Right renal pelvis (tissue), 4 donors: ENCODE measurements at places on chromosomes 3 and 15. TPM values are rescaled to one million over a fixed set of nuclear protein-coding genes. Genes with fewer than 3 reads are reported as not detected.

The LRRC15 gene
- polyA plus RNA-seq, result not detected

The TNK2 gene
- polyA plus RNA-seq, result 32.3 TPM

The RASGRF1 gene
- polyA plus RNA-seq, result 0.39 TPM

The RETNLB gene
- not detected for polyA plus RNA-seq

The C3orf49 gene
- 0.67 TPM for polyA plus RNA-seq

The LSMEM2 gene
- 0.51 TPM for polyA plus RNA-seq

The MYLK gene
- 129 TPM for polyA plus RNA-seq

The CORO2B gene
- 26.7 TPM for polyA plus RNA-seq

The CCDC54 gene
- polyA plus RNA-seq, result 0.11 TPM

The TMEM40 gene
- 1.6 TPM for polyA plus RNA-seq

The SUCNR1 gene
- polyA plus RNA-seq, result 16.8 TPM

The FOXB1 gene
- polyA plus RNA-seq, result not detected

The GHSR gene
- not detected for polyA plus RNA-seq

The AP3B2 gene
- 2.1 TPM for polyA plus RNA-seq

The TTC21A gene
- polyA plus RNA-seq, result 7.9 TPM

The CLDN11 gene
- polyA plus RNA-seq, result 212 TPM

The ALDH1L1 gene
- polyA plus RNA-seq, result 31.5 TPM

The RBPMS2 gene
- polyA plus RNA-seq, result 11.8 TPM

The GALNT15 gene
- polyA plus RNA-seq, result 1.7 TPM

The ANKRD34C gene
- 0.09 TPM for polyA plus RNA-seq

The DOCK3 gene
- polyA plus RNA-seq, result 1.2 TPM

The FBXW12 gene
- 0.33 TPM for polyA plus RNA-seq

The ZNF385D gene
- polyA plus RNA-seq, result 15.8 TPM

The CPEB1 gene
- 1.9 TPM for polyA plus RNA-seq

The SEMA3G gene
- polyA plus RNA-seq, result 28.6 TPM

The PKM gene
- 599 TPM for polyA plus RNA-seq

The EOMES gene
- 0.11 TPM for polyA plus RNA-seq

The IFRD2 gene
- polyA plus RNA-seq, result 45.5 TPM

The GNAT1 gene
- polyA plus RNA-seq, result 0.03 TPM

The MLF1 gene
- polyA plus RNA-seq, result 56.1 TPM

The MST1R gene
- polyA plus RNA-seq, result 1.5 TPM

The TMEM87A gene
- polyA plus RNA-seq, result 62.4 TPM

The ITIH4 gene
- 7.1 TPM for polyA plus RNA-seq

The GAP43 gene
- 0.30 TPM for polyA plus RNA-seq

The DPPA2 gene
- 0.81 TPM for polyA plus RNA-seq

The CCDC71 gene
- 28.8 TPM for polyA plus RNA-seq

The LRRC2 gene
- polyA plus RNA-seq, result 1.9 TPM

The PLSCR2 gene
- polyA plus RNA-seq, result 1.5 TPM

The CNTN3 gene
- 5.8 TPM for polyA plus RNA-seq

The TMEM207 gene
- 21.4 TPM for polyA plus RNA-seq

The SPESP1 gene
- polyA plus RNA-seq, result 6.3 TPM

The TMEM158 gene
- 8.5 TPM for polyA plus RNA-seq

The TRAT1 gene
- polyA plus RNA-seq, result 0.22 TPM

The PLSCR5 gene
- not detected for polyA plus RNA-seq

The CX3CR1 gene
- polyA plus RNA-seq, result 1.4 TPM

The CBLB gene
- polyA plus RNA-seq, result 59.3 TPM

The MYRIP gene
- polyA plus RNA-seq, result 1.8 TPM

The SEMA5B gene
- 26.7 TPM for polyA plus RNA-seq

The TMC3 gene
- 0.10 TPM for polyA plus RNA-seq

The KCNMB2 gene
- polyA plus RNA-seq, result 27.4 TPM

The ZNF80 gene
- 0.06 TPM for polyA plus RNA-seq

The THSD4 gene
- 45.9 TPM for polyA plus RNA-seq

The GPR87 gene
- 0.11 TPM for polyA plus RNA-seq

The GATA2 gene
- polyA plus RNA-seq, result 47.6 TPM

The PPP1R14D gene
- 0.55 TPM for polyA plus RNA-seq

The ROBO1 gene
- 80.6 TPM for polyA plus RNA-seq

The GXYLT2 gene
- 15.2 TPM for polyA plus RNA-seq

The ACKR4 gene
- polyA plus RNA-seq, result 1.8 TPM
